ENCODE measurements at places on chromosomes 1 and 21. TPM values are rescaled to one million over a fixed set of nuclear protein-coding genes. Genes with fewer than 3 reads are reported as not detected.

GRCh38 chr1:32969566-32969965, 5.0 kb upstream of the RNF19B start:
- no peak overlapping the region for H3K27ac ChIP-seq
- no peaks in the 10 kb centered on the region for H3K27me3 ChIP-seq
- H3K4me3 ChIP-seq: no peak overlapping the region
- DNase-seq: no peak
- H3K4me1 ChIP-seq: peaks cover 9% of the 10 kb centered on the region
- H3K36me3 ChIP-seq: no peaks in the 10 kb centered on the region

- H3K4me1 ChIP-seq: peaks cover 18% of the 10 kb centered on the region
- DNase-seq: no peak
- no peak overlapping the region for H3K27ac ChIP-seq
- H3K4me3 ChIP-seq: no peak overlapping the region
- no peaks in the 10 kb centered on the region for H3K27me3 ChIP-seq
These were observed 2.6 kb downstream of the FUCA1 start for GRCh38 chr1:23865543-23865930.

GRCh38 chr21:15753741-15754140, 24.0 kb downstream of the USP25 start:
- DNase-seq: no peak
- H3K4me3 ChIP-seq: no peak overlapping the region
- H3K27me3 ChIP-seq: no peaks in the 10 kb centered on the region
- H3K4me1 ChIP-seq: peaks cover 5% of the 10 kb centered on the region
- no peaks in the 10 kb centered on the region for H3K36me3 ChIP-seq

DNA sequence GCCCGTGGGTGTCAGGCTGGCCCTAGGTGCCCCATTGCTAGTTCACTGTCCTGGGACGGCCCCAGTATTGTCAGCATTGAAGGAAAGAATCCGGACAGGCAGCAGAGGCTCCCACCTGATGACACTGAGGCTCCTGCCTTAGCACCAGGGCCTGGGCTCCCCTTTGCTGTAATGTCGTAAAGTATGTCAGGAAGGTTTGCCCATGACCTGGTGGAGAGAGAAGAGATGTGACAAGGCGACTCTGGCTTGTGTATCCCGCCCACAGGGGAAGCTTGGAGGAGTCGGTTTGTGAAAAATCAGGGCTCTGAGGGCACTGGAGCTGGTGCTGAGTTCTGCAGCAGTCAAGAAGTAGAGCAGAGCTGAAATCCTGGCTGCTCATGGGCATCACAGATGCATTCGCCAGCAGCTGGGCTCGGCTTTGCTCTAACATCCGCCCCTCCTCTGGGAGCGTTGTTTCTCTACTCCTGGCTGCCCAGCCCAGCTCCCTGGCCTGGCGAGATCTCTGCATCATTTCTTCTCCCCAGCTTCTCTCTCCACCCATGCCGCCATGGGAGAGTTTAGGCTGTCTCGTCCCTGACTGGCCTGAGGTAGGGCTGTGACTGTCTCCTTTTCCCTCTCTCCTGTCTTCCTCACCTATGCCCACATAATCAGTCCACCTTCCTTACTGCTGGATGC, 74.1 kb downstream of the ADARB1 start:
- no peak overlapping the region for H3K4me3 ChIP-seq
- H3K27ac ChIP-seq: no peak overlapping the region
- no peaks in the 10 kb centered on the region for H3K27me3 ChIP-seq

The KRTAP22-1 gene
- not detected for total RNA-seq
